Urinary bladder (tissue), 4 donors: ENCODE measurements at places on chromosomes 5 and 9.
A peak's percentile ranks its signal among the peaks of the same experiment; 100 is the strongest.

DNA sequence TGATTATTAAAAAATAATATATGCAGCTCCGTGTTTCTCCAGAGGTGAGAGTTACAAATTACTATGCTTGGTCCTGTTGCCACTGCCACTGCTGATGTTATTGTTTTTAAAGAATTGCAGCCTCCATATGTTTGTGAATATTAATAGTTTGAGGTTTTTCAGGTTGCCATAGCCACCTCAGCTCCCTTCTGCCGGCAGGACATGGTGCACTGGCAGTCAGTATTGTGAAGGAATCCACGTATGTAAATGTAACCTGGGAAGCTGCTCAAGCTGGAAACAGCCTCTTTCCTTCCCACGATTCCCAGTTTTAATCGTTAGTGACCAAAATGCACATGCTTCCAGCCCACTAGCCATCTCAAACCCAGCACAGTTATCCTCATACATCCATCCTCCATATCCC is 184.4 kb upstream of the CCNG1 start:
- no peak for DNase-seq

DNA sequence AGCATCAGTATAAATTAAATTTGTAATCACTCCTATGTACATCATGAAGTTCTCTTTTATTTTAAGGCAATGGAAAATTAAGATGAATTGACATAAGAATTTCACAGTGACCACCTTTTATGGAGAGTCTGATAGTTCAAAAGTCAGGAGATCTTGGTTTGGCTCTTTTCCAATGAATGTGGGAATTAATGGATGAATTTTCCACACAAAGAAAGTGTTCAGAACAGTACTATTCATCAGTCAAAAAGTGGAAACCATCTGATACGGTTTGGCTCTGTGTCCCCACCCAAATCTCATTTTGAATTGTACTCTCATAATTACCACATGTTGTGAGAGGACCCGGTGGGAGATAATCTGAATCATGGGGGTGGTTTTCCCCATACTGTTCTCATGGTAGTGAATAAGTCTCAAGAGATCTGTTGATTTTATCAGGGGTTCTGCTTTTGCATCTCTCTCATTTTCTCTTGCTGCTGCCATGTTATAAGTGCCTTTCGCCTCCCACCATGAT is 24.5 kb downstream of the CCDC125 start:
- no peak for DNase-seq

DNA sequence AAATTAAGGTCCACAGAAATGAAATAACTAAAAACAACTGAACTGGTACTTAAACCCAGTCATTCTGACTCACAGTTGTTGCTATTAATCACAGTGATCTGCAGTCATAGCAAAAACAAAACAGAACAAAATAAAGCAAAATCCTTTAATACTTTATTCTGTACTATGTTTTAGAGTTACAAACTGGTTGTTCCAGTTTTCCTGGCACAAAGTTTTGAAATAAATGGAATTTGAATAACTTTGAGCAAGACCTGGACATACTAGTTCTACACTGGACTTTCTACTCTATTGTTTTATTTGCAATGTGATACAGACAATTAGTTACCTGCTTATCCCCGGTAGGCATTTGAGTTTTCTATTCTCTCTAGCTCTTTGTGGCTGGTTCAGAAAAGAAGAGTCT is 147.9 kb downstream of the DMRT2 start:
- DNase-seq = peak; percentile 21

GRCh38 chr9:112443200-112443599 is 43.4 kb upstream of the KIAA1958 start:
- DNase-seq = no peak
